Thymus (tissue), 14 donors: ENCODE measurements at places on chromosomes 2 and 18. TPM values are rescaled to one million over a fixed set of nuclear protein-coding genes. Genes with fewer than 3 reads are reported as not detected.

DNA sequence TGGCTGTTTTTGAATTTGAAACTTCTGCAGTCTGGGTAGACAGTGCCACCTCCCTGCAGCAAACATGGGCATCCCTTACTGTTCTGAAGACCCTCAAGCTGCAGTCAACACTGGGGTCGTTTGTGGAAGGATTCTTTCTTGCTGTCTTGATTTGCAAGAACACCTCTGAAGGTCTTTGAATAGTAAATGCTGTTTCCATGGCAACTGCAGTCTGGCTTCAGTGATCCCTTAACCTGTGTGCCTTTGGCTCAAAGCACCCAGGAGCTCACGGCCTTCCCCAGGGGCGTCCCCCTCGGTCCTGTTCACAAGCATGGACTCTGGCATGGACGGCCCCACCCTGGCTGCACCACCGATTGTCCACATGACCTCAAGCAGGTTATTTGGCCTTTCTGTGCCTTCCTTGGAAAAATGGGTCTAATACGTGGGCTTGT lies 38.3 kb downstream of the LRRFIP1 start:
- DNase-seq, result no peak

- DNase-seq, result no peak
These were observed 20.1 kb downstream of the OTOF start for GRCh38 chr2:26457695-26458364.

GRCh38 chr2:42568401-42569115 lies at the start of gene MTA3:
Gene MTA3 (plus strand): TSS chr2:42568632. CDS start chr2:42568746, 114 bp downstream.
- DNase-seq, result peak; percentile 58

DNA sequence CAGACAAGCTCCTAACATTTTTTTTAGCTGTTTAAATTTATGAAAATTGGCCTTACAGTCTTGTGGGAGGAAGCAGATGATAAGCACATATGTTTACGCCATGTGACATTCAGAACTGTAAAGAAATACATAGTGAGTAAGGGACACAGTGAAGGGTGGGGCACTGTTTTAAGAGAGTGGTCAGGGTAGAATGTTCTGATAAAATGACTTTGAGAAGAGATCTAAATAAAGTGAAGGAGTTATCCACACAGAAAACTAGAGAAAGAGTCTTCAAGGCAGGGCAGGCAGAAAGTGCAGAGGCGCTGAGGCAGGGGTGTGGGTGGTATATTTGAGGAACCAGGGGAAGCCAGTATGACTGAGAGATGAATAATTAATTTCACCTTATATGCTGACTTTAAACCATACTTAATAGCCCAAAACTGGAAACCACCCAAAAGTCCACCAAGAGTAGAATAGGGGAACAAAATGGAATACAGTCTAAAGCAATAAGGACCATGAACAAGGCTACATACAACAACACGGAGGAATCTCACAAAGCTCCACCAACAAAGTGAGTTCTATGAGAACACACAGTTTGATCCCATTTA lies 8.6 kb downstream of the MREG start:
- no peak for DNase-seq

The IL36G gene
- total RNA-seq, result 0.24 TPM

- DNase-seq, result no peak
These were observed 33.6 kb upstream of the CD28 start for GRCh38 chr2:203672856-203673255.

The ZNF516 gene
- 5.9 TPM for total RNA-seq

The MEP1B gene
- 0.19 TPM for total RNA-seq

The SERPINB13 gene
- 0.99 TPM for total RNA-seq

- DNase-seq, result no peak
These were observed 62.8 kb downstream of the GRB14 start for GRCh38 chr2:164558450-164558849.

The SERPINB11 gene
- not detected for total RNA-seq

- DNase-seq, result no peak
These were observed 3.0 kb upstream of the RPL37A start for GRCh38 chr2:216495656-216496055.

DNA sequence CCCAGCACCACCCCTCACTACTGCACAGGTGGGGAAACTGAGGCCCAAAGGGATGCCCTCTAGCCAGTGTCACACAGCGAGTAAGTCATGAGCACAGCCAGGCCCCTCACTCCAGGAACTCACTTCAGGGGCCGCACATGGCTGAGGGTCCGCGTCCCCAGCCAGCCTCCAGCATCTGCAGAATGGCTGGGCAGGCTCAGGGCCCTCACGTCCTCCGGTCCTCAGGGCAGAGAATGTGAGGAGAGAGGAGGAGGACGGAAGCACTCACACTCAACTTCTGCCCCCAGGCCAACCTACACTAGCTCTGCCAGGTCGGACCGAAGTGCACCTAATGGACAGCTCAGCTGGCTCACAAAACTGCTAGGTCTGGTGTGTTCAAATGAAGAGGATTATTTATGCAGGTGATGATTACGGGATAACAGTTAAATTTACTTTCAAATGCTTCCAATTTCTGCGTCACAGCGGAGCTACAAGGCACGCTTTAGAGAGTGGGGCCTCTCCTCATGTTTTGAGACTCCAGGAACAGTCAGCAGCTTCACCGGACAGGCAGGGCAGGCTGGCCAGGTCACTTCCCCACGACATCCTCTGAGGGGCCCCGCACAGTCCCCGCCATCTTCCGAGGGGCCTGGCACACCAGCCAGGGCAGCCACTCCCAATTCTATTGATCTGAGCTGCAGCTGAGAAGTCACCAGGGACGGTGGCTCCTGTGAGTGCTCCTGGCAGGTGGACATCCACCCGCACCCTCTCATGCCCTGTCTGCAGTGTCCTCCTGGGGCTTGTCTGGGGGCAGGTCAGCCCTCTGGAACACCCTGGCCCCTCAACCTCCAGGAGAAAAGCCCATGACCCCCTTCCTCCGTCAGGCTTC lies 26.5 kb downstream of the KIF1A start:
- no peak for DNase-seq

DNA sequence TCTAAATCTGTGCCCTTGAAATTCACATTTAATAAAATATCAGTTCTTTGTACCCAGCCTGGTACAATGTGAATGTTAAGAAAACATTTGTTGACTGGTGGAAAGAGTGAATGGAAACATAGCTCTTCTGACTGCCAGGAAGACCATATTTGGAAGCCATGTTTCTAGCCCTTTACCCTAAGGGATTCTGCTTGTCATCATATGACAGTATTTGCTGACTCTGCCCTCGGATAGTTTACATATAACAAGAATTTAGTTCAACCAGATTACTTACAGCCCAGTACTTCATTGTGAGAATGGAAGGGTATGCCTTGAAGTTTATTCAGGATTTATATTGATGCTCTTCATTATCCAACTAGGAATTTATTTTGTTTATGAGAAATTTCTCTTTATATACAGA lies 13.8 kb upstream of the KCNS3 start:
- DNase-seq, result no peak

- no peak for DNase-seq
These were observed 62.8 kb downstream of the LDLRAD4 start for GRCh38 chr18:13281406-13281805.

The NTSR2 gene
- not detected for total RNA-seq

The PID1 gene
- total RNA-seq, result 1.0 TPM

- no peak for DNase-seq
These were observed 402.3 kb upstream of the GYPC start for GRCh38 chr2:126253669-126254068.

The LRRFIP1 gene
- 31.0 TPM for total RNA-seq

- DNase-seq, result no peak
These were observed 147.1 kb upstream of the MYCN start for GRCh38 chr2:15793078-15793913.

The SLC23A3 gene
- total RNA-seq, result 0.47 TPM

GRCh38 chr2:171410624-171411023 lies 23.2 kb downstream of the METTL8 start:
- DNase-seq, result no peak

The SATB2 gene
- 0.38 TPM for total RNA-seq

DNA sequence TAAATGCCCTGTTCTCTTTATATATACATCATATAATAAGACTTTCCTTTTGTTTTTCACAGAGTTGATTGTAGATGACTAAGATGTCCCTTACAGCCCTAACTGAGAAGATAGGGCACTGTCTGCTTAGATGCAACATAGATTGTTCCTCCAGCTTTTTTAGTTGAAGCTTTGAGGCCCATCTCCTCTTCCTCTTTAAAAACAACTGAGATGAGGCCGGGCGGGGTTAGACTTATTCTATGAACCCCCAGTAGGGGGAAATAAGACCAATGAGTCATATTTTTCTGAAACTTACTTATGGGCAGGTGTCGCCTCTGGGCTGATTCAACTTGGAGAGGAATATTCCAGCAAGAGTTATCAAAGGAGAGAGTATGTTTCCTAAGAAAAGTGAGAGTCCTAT lies 84.6 kb downstream of the FBXO15 start:
- DNase-seq, result no peak

GRCh38 chr18:57077786-57078552 lies 68.9 kb upstream of the BOD1L2 start:
- DNase-seq, result peak; percentile 6

GRCh38 chr2:101763496-101764333 lies 66.2 kb downstream of the MAP4K4 start:
- no peak for DNase-seq

- no peak for DNase-seq
These were observed 21.6 kb upstream of the TMEFF2 start for GRCh38 chr2:192216336-192216735.

The TUBB8B gene
- 0.14 TPM for total RNA-seq

The EGR4 gene
- 0.05 TPM for total RNA-seq

- DNase-seq, result no peak
These were observed 33.9 kb downstream of the SOWAHC start for GRCh38 chr2:109648041-109648527.

The TUBA3D gene
- 0.05 TPM for total RNA-seq

GRCh38 chr18:37403100-37403781 lies 162.4 kb downstream of the CELF4 start:
- DNase-seq, result no peak

The FAM136A gene
- total RNA-seq, result 31.2 TPM
